Stimulated activated CD8-positive, alpha-beta memory T cell treated with anti-CD3 and anti-CD28 coated beads, Interleukin-4, amount 100 ng/mL, for 1 hour (primary cell): ENCODE measurements at places on chromosomes 13 and 19.

- no peak for DNase-seq
Measured at GRCh38 chr13:30192320-30193093, 114.8 kb downstream of the KATNAL1 start.

- no peak for DNase-seq
Measured at GRCh38 chr13:31930490-31930889, 101.1 kb upstream of the FRY start.

DNA sequence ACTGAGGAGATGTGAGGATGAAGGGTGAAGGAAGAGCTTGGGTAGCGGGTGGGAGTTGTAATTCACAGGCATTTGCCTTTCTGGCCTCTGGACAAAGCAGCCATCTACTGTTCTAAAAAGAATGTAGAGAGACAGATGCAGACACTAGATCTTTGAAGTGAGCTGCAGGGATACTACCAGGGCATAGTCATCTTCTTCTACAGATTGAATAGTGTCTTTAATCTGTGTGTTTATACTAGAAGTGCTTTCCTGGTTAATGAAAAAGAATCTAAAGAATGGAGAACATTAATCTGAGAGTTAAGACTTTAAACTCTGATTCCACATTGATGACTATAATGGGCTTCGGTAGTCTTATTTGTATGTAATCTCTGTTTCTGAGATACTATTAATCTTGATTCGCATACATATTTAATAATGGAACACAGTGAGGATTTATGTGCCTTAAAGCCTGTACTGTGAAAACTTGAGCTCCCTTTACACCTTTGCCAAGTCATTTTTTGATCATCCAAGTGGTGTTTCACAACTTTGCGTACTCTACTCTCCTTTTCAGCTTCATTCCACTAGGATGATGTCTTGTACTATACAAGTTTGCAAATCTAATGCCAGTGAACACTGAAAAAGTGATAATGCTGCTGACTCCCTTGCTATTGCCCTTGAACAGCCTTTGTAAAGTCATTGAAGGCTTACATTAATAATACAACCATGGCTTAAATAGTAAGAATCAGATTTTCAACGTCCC, 2199.4 kb upstream of the PCDH20 start:
- no peak for DNase-seq

- no peak for DNase-seq
Measured at GRCh38 chr13:33213797-33214196, 71.8 kb downstream of the STARD13 start.

- no peak for DNase-seq
Measured at GRCh38 chr13:39385154-39385553, 217.8 kb downstream of the LHFPL6 start.

DNA sequence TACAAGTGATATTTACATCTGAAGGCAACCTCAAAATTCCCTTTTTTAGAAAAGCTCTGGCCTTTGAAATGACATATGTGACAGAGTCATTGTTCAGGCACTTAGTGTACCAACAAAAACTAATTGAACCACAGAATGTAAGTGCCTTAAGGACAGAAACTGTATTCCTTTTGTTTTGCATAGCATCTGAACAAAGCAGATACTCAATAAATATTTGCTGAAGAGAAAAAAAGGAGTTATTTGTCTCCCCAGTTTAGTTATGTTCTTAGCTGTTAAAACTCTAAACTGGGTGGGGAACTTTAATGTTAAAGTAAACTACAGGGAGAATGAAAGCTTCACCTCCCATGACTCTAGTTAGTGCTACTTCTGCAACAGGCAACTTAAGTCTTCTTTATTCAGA, 56.8 kb upstream of the KLF5 start:
- DNase-seq, result no peak

GRCh38 chr13:50543782-50544181, 299.7 kb downstream of the DLEU7 start:
- DNase-seq, result no peak

DNA sequence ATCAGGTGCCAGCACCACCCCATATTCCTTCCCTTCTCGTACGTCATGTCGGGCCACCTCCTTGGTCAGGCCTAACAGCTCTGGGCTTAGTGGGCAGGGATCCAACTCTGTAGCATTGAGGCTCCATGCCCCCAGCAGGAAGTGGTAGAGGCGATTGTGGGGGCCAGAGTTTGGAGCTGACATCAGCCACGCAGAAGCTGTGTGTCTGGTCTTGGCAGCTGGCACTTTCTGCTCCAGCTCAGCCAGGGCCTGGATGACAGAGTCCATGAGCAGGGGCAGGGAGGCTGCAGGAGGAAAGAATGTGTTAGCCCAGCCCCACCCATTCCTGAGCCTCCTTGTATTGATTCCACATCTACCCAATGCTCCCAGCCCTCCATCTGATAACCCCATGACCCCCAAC, 3.0 kb downstream of the PGLYRP2 start:
- DNase-seq, result no peak

- DNase-seq, result no peak
Measured at GRCh38 chr19:370641-371330, 26.2 kb upstream of the MIER2 start.

DNA sequence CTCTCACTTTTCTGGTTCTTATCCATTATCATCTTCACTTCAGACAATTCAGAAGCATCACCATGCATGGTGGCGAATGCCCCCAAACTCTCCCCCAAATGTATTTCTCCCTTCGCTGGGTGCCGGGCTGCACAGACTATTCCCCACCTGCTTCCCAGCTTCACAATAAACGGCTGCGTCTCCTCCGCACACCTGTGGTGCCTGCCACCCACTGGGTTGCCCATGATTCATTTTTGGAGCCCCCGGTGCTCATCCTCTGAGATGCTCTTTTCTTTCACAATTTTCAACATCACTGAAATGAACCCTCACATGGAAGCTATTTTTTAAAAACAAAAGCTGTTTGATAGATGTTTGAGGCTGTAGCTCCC, 2.8 kb upstream of the F10 start:
- DNase-seq, result no peak

- DNase-seq, result no peak
Measured at GRCh38 chr13:37995092-37995491, 125.5 kb upstream of the TRPC4 start.

DNA sequence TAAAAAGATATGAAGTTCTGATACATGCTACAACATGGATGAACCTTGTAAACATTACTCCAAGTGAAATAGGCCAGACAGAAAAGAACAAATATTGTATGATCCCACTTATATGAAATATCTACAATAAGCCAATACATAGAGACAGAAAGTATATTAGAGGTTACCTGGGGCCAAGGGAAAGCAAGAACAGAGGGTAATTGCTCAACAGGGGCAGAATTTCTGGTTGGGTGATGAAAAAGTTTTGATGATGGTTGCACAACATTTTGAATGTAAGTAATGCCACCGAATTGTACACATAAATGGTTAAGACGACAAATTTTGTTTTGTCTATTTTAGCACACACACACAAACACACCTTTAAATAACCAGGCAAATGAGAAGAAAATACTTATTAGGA, 268.4 kb downstream of the FOXO1 start:
- DNase-seq, result no peak

DNA sequence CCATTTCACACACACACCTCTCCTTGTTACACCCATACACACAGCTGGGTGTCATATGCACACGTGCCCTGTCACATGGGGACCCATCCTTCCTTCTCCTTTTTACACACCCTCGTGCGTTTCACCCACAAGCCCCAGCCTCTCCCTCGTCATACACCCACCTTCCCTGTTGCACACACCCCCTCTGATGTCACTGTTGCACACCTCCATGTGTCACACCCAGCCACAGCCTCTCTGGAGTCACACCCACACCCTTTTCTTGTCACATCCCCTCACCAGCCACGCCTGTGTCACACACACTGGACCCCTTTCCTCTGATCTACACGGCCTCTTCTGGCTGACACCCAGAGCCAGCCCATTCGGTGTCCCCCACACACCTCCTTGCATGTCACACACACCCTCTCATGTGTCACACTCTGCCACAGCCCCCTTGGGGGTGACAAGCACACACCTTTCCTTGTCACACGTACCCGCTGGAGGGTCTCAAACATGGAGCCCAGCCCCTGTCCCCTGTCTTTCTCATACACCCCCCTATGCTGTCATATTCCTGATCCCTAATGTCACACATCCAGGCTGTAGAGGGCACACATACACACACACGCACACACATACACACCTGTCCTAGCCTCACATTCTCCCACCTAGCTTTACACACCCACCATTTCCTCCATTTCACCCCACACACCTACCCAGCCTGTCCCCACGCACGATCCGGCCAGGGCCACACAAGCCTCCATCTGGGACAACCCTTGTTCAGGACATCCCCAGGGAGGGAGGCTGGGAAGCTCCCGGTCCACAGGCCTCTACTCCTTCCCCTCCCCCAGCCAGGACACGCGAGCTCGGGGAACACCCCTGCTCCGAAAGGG, 1.4 kb downstream of the NOVA2 start:
- DNase-seq, result no peak

- DNase-seq, result no peak
Measured at GRCh38 chr13:72495681-72496080, 231.7 kb downstream of the MZT1 start.

GRCh38 chr13:90726375-90726774, 621.1 kb upstream of the MIR17HG start:
- DNase-seq, result no peak

GRCh38 chr19:42095814-42096230, 19.9 kb downstream of the ZNF574 start:
- no peak for DNase-seq

- DNase-seq, result no peak
Measured at GRCh38 chr13:114328595-114328994, 14.3 kb downstream of the CHAMP1 start.

- no peak for DNase-seq
Measured at GRCh38 chr13:114059946-114060860, 72.2 kb downstream of the RASA3 start.

- no peak for DNase-seq
Measured at GRCh38 chr13:97335488-97336134, 98.4 kb upstream of the RAP2A start.

- no peak for DNase-seq
Measured at GRCh38 chr19:12667731-12668302, 1.2 kb downstream of the WDR83 start.

- no peak for DNase-seq
Measured at GRCh38 chr19:10788146-10788545, 47.9 kb downstream of the TMED1 start.

DNA sequence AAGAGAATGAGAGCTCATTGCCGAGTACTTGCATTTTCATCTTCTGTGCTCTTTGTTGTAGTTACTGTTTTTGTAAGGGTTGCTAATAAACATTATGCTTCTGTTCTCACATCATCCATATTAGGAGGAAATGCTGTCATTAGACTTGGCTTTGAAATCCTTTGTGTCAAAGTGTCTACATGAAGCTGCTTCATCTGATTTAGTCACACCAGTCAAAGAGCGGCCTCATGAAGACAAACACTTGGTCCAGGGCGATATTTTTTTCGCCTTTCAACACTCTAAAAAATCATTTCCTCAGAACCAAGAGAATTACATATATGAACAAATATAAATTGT, 105.0 kb downstream of the SPRY2 start:
- no peak for DNase-seq

DNA sequence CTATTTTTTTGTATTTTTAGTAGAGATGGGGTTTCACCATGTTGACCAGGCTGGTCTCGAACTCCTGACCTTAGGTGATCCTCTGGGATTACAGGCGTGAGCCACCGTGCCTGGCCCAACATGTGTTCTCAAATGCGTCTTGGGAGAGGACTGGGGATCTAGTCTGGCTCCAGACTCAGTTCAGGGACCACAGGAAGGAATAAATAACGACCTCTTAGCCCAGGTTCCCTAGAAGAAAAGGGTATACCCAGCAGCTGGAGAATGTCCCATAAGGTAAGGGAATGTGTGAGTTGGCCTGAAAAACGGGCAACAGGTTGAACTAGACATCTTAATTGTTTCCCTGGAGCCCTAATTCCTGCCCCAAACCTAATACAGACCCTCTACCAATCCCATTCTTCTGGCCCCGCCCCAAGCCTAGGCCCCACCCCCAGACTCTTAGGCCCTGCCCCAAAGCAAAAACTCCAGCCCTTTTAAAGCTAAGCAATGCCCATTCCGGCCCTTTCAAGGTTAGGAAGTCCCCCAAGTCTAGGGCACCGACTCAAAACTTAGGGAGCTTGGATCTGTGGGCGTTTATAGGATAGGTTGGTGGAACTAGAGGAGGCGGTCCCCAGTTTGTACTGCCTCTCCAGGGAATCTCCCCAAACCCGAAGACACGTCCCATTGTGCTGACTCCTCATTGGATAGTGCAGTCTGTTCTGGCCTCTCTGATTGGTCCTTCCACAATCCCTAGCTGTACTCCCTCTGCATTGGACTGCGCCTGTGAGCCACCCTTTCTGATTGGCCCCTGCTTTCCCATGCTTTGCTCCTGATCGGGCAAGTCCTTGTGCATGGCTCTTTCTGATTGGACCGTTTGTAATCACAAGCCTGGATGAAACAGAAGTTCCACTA, 5.4 kb upstream of the LRFN1 start:
- DNase-seq, result no peak

DNA sequence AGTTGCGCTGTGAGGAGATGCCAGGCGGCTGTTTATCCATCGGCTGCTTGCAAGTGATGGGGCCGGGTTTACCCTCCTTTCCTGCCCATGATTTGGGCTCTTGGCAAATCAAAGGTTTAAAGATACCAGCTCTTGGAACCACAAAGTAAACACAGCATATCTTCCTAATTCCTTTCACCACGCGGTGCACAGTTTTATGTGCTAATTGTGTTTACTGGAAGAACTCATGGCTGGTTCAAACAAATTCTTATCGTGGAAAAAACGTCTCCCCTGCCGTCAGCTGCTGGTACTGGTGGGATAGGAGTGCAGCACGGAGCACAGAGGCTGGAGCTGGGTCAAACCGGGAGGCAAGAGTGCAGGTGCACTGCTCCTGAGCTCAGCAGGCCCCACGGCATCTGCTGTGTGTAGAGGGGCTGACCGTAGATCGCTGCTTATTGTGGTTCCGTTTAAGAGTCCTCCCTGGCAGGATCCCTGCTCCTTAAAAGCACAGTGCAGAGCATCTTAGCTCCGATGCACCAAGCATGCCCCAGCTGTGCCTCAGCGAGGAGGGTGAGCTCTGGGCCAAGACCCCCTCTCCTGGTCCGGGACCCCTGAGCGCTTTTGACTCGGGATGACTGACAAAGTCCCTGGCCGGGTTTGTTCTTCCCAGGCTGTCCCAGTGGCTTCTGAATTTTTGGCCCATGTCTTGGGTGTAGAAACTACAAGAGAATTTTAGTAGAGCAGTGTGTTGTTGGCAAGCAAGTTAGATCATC, 51.3 kb upstream of the GAS6 start:
- no peak for DNase-seq

DNA sequence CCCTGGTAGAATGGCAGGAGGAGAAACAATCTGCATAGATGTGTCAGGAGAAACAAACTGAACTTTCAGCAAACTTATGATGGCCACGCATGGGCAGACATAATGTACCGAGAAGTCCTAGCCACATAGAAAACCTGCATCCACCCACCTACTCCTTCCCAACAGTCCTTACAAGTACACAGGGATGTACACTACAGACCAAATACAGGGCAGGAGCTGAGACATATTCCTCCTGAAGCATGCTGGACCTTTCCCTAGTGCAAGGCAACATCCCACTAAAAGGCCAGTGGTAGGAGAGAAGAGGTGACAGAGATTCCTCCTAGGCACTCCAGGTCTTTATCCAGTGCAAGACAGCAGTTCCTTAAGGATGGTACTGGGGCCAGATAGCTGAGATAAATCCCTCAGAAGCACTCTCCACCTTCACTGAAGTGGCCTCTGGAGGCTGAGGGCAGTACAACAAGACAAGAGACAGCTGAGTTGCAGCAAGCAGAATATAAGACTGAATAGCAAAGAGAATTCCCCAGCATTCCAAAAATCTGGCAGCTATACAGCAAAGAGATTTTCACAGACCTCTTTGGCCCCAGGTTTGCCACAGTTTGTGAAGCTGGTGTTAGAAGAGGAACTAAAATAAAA, 18.3 kb downstream of the VWA8 start:
- no peak for DNase-seq
